ENCODE measurements at places on chromosomes 12 and 14. TPM values are rescaled to one million over a fixed set of nuclear protein-coding genes. Genes with fewer than 3 reads are reported as not detected.

Gene NPFF
- not detected for total RNA-seq

Gene IAPP
- total RNA-seq: not detected

Gene TM7SF3
- 19.8 TPM for total RNA-seq

Gene TC2N
- 11.9 TPM for total RNA-seq

Gene CIT
- 0.85 TPM for total RNA-seq

Gene PPP2R5C
- 65.9 TPM for total RNA-seq

Gene PRDM4
- total RNA-seq: 19.6 TPM

Gene C14orf39
- 3.0 TPM for total RNA-seq

Gene LAG3
- total RNA-seq: not detected

Gene TAS2R9
- total RNA-seq: not detected

Gene TAS2R43
- total RNA-seq: not detected

Gene PIWIL1
- not detected for total RNA-seq

DNA sequence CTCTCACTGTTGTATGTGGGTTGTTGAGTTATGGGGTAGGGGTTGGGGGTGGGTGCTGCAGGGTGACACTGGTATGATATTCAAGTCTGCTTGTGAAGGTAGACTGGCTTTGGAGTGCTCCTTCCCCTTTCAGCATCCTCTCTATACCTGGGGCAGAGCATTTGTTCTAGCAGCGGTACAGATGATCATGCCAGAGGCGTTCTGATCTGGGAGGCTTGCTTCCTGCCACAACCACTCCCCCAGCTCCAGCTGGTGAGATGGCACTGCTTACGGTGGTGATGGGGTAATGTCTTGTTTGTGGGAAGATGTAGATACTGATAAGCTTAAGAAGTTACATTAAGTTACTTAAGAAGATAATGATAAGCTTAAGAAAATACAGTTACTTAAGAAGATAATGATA is 131.8 kb downstream of the ERC1 start:
- no peak for DNase-seq

DNA sequence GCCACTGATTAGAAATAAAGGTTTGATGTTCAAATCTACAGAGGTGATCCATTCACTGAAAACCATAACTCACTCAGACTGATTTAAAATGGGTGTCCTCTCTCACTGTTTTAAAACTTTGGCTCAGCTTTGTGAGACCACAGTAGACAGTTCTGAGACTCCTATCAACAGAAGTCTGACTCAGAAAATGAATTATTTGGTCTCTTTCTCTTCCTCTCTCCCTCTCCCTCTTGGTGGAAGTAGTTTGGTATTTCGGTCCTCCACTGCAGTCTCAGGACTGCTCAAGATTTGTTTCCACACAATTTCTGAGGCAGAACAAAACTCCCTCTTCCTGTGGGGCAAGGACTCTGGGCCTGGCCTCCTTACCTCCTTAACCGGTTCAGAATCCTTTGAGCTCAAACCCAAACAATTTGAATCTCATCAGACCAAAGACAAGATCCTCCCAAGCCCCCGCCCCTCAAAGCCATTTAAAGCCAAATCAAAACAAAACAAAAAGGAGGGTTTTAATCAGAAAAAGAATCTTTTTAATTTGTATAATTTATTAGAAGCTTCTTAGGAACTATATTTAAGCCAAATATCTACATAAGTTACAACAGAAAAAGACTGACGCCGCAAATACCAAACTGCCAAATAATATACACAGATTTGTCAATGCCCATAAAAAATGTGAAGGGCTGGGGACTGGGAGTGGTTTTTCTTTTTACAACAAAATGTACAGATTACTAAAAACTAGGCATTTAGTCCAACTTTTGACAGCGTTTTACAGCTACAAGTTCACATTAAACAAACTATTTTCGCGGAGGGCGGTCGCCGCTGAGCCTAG is 3.9 kb downstream of the NKX2-1 start:
- no peak for DNase-seq

DNA sequence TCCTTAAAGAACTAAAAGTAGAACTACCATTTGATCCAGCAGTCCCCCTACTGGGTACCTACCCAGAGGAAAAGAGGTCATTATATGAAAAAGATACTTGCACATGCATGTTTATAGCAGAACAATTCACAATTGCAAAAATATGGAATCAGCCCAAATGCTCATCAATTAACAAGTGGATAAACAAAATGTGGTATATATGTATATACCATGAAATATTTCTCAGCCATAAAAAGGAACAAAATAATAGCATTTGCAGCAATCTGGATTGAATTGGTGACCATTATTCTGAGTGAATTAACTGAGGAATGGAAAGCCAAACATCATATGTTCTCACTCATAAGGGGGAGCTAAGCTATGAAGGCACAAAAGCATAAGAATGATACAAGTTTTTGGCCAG is 64.7 kb upstream of the KRAS start:
- no peak for DNase-seq

DNA sequence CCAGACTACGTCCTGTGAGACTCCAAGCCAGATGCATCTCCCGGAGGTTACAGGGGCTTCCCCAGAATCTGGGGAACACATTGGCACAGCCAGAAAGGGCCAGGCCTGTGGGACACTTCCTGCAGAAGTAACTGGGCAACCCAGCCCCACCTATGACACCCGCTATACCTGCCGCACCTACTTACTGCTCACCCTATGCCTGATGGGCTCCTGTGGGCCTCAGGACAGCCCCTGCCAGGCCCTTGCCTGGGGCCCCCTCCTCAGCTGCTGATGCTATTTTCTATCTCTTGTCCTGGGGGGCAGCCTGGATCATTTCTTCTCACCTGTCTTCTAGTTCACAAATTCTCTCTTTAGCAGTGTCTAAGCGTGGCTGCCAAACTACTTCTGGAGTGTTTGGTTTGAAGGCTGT is 28.7 kb downstream of the JAG2 start:
- DNase-seq: no peak

- no peak for DNase-seq
Measured at GRCh38 chr12:45581112-45581511, 148.4 kb upstream of the ARID2 start.

DNA sequence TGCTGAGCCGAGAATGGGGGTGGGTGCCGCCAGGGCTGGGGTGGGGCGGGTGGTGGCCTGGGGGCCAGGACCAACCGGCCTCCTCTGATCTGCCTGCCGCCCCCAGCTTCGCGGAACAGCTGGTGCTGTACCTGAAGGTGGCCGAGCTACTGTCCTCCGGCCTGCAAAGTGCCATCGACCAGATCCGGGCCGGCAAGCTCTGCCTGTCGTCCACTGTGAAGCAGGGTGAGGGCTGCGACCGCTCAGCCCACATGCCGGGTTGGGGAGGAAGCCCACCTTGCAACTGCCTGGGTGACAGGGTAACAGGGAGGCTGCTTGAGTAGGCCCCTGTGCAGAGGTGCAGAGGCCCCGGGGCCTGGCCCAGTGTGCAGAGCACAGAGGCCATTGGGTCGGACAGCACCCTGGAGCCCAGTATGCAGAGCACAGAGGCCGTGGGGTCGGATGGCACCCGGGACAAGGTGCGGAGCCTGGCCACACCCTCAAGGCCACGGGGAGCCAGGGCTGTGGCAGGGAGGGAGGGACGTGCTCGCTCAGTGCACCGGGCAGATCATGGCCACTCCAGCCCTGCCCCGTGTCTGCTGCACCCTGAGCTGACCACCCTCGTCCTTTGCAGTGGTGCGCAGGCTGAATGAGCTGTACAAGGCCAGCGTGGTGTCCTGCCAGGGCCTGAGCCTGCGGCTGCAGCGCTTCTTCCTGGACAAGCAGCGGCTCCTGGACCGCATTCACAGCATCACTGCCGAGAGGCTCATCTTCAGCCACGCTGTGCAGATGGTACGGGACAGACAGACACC is 9.5 kb upstream of the PUS1 start:
- DNase-seq: no peak

- no peak for DNase-seq
Measured at GRCh38 chr14:101821528-101821927, 60.0 kb downstream of the PPP2R5C start.

DNA sequence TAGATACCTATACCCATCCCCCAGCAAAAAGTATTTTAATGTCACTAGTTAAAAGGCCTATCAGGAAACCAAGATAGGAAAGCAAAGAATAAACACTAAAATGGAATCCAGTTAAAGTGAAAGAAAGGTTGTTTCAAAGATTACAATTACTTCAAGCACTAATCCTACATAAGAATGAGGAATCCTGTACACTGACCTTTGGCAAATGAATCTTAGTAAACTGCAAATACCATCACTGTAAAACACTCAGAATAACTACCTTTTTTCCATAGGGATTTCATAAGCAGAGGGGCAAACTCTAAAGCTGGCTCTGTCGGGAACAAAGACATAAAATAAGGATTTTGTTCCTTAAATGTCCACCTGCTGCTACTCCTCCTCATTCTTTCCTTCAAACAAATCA is 25.9 kb downstream of the CEP83 start:
- no peak for DNase-seq

GRCh38 chr12:19545301-19545700 is 106.0 kb downstream of the AEBP2 start:
- DNase-seq: no peak

DNA sequence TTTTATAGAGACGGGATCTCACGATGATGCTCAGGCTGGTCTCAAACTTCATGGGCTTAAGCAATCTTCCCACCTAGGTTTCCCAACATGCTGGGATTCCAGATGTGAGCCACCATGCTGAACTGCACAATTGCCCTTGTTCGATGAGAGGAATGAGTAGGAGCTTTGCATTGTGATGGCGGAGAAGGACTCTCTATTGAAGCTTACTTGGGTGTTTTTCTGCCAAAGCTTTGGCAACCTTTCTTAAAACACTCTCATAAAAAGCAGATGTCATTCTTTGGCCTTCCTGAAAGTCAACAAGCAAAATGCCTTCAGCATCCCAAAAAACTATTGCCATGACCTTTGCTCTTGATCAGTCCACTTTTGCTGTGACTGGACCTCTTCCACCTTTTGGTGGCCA is 904.8 kb upstream of the TMEM132C start:
- no peak for DNase-seq

GRCh38 chr12:52055731-52056711 is 4.8 kb downstream of the NR4A1 start:
- DNase-seq: no peak

GRCh38 chr12:11780521-11781101 is 131.1 kb downstream of the ETV6 start:
- no peak for DNase-seq

- DNase-seq: no peak
Measured at GRCh38 chr14:24408764-24409163, 10.0 kb downstream of the NYNRIN start.

GRCh38 chr12:117167769-117168168 is 22.5 kb downstream of the FBXO21 start:
- DNase-seq: no peak

GRCh38 chr14:54335569-54336155 is 61.1 kb upstream of the CDKN3 start:
- no peak for DNase-seq

DNA sequence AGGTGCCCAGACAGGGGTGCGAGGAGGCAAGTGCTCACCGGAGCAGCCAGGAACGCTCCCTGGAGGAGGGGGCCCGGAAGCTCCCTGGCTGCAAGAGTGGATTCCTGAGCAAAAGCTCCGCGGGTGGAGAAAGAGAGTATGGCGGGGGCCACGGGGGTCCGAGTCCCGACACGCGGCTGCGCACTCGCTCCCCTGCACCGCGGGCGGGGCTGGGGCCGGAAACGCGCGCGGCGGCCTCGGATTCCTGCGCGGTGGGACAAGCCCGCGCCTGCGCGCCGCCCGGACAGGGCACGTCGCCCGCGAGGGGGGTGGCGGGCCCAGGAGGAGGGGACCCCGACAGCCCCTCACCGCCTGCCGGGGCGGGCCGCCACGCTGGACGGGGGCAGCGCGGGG is 27.8 kb upstream of the GPR132 start:
- no peak for DNase-seq

- no peak for DNase-seq
Measured at GRCh38 chr12:49985981-49986380, 13.2 kb downstream of the AQP6 start.

DNA sequence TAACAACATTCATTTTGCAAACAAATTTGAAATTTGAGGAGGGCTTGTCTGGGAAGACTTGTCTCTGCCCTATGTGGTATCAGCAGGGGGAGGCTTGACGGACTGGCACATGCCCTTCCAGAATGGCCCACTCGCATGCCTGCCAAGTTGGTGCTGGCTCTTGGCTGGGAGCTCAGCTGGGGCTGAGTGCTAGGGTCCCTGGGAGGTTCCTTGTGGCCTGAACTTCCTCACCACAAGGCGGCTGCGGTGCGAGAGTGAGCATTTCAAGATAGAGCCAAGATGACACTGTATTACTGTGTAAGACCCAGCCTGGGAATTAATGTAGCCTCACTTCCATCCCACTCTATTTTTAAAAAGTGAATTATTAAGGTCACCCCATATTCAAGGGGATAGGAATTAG is 271.6 kb upstream of the PLEKHG7 start:
- DNase-seq: no peak

DNA sequence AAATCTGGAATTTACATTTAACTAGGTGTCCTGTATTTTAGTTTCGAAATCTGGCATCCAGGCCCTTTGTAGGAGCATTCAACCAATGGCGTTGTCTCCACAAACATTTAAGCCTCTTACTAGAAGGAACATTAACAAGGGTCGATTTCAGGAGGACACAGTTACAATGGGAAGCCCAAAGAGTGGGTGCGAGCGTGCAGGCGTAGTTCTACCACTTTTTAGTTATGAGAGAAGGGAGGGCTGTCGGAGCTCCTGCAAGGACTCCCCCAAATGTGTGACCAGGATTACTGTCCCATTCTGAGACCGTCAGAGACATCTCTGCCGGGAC is 365 bp upstream of the ABHD4 start:
- no peak for DNase-seq

Measured in gastrocnemius medialis (tissue), 4 donors.